Fibroblast of upper back skin (primary cell): ENCODE measurements at places on chromosomes 6 and 20.

GRCh38 chr6:115319823-115320222, 740.9 kb downstream of the FRK start:
- DNase-seq, result no peak

- no peak for DNase-seq
These were observed 7.0 kb downstream of the BTN3A1 start for GRCh38 chr6:26408828-26409730.

- DNase-seq, result no peak
These were observed 59.2 kb upstream of the DUSP22 start for GRCh38 chr6:232982-233640.

DNA sequence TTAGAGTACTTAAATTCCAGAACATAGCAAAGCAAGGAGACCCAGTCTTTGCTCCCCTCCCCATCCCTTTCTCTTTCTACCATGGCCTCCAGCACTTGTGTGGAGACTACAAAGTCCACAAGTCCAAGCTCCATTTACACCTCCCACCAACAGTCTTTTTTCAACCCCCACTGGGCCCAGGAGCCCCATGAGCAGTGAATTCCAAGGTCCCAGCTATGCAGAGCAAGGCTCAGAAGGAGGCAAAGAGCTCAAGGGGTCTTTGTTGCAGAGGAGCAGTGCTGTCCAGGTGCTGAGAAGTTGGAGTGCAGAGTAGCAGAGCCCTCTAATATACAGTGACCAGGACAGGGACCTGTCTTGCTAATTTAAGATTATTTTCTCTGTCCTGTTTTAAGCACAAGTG, 9.0 kb downstream of the PAK5 start:
- DNase-seq, result no peak

DNA sequence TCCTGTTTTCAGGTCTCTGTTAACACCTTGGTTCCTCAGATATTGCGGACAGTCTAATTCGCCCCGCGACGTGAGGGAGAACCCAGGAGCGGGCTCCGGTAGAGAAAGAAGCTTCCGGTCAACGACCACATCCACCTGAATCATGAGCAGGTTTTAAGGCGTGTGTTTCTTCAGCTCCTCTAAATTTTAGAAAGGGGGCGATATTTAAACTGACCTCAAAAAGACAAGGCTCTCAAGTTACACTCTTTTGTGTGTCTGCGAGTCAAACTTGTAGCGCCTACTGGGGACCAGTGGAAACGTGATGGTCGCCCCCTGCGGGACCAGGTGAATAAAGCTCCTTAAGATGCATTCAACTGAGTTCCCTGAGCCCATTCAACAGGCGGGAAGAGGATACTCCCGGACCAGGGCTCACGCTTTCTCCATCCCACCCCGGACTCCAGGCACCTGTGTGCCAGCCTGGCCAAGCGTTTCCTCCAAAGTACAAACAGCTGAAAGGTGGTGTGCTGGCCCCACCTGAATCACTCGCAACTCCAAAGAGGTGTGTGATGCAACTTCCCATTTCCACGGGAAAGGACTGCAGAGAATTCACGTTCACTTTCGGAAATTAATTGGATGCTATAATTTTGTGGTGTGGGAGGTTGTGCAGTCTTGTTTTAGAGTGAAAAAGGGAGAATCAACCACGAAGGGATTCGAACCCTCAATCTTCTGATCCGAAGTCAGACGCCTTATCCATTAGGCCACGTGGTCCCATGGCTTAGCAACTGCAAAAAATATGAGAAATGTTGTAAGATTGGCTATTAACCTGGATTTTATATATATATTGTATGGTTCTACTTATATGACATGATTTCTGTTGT, 17.0 kb downstream of the GPX5 start:
- peak; percentile 93 for DNase-seq

DNA sequence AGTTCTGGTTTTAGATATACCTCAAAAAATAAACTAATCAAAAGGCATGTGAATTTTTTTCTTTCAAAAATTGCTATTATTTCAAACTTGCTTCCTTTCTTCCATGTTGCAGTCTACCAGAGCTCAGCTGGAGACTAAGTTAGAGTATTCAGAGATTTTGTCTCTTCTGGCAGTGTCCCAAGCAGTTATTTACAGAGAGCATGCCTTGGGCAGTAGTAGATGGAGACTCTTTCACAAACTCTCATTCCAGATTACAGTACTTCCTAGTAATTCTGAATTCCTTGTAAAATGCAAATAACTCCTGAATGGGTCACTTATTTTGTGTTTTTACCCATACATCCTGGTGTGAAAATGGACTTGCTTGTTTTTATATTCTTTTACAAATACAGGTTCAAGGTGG, 703.4 kb downstream of the EPHA7 start:
- no peak for DNase-seq

- peak; percentile 48 for DNase-seq
These were observed 28.6 kb downstream of the FOXO3 start for GRCh38 chr6:108589244-108589791.

GRCh38 chr20:51348876-51349275, 193.6 kb downstream of the NFATC2 start:
- DNase-seq, result no peak

DNA sequence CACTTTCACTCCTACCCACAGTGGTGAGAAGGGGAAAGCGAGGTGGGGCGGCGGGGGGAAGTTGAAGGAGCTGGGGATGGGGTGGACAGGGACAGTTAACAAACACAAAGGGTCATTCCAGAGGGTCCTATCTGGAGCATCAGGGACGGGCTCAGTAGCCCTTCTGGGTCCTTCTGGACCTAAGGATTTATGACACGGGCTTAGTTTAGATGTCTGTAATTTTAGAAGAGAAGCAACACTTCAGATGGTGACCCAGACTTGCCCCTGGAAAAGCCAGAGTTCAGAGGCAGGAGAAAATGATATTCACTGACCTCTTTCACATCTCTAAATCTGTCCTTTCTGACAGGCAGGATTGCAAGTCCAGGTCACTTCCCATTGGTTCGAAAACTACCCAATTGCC, 36.3 kb downstream of the PDE10A start:
- no peak for DNase-seq

GRCh38 chr20:40650707-40651106, 38.3 kb downstream of the MAFB start:
- DNase-seq, result no peak

DNA sequence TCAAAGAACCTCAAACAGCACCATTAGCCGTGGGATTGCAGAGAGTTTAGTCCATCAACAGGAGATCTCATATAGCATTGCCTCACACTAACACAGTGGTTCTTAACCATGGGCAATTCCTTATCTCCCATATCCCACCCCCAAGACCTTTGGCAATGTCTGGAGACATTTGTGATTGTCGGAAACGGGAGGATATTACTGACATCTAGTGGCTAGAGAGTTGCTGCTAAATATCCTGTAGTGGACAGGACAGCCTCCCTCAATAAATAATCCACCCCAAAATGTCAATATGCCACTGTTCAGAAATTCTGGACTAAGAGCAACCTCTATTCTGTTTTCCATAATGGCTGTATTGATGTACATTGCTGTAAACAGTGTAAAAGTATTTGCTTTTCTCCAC, 210.1 kb upstream of the CCN2 start:
- peak; percentile 75 for DNase-seq

DNA sequence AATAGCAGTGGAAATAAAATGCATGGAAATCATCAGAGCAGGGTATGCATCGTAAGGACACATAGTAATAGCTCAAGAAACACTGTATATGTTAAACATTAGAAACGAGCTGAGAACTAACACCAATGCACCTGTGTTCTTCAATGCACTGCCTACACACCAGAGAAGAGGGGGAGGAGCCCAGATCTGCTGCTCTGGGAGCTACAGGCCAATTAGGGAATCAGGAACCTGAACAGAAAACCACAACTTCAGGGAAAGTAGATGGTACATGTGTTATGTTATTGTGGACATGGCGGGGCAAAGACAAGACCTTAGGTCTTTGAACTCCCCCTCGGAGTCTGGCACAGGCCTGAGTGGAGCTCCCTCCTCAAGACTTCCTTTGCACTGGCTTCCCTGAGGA, 39.7 kb downstream of the RIPOR3 start:
- no peak for DNase-seq

- peak; percentile 77 for DNase-seq
These were observed 4.1 kb upstream of the ZNF512B start for GRCh38 chr20:63973636-63974401.

DNA sequence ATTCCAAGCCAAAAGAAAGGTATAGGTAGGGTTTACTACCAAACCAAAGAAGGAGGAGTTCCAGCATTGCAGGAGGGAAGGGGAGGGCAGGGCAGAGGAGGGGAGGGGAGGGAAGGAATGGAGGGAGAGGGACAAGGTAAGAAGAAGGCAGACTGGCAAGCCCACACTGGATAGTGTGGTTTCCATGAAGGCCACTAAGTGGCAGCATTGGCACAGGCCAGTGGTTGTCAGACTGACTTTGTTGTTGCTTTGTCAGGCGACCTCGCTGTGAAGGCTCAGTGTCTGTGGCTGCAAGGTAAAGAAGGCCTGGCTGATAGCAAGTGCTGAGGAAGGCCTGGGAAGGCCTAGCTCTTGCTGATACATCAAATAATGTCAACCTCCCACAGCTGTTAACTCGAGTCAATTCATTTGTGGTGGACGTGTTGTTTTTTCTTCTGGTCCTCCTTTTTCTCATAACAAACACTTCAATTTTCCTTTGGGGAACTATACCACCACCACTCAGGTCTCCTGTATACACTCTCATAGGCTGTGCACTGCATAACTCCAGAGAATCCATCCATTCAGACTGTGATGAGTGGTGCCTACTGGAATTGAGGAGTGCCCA, 7.7 kb upstream of the ZNF334 start:
- peak; percentile 44 for DNase-seq

DNA sequence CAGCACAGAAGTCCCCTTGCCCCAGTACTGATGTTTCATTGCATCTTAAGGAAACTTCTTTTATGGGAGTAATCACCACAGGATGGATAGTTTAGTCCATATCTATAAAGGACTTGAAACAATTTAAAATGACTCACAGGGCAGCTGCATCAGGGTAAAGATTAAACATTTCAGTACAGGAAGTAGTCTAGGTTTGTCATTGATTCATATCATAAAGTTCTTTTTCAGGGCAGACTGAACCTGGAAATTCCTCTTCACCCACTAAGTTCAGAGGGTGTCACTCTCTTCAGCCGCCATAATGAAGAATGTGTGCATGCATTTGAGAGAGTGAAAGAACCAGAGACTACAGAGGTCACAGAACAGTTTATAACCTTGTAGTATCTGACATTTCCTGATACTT, 296.3 kb upstream of the JAG1 start:
- DNase-seq, result peak; percentile 46

DNA sequence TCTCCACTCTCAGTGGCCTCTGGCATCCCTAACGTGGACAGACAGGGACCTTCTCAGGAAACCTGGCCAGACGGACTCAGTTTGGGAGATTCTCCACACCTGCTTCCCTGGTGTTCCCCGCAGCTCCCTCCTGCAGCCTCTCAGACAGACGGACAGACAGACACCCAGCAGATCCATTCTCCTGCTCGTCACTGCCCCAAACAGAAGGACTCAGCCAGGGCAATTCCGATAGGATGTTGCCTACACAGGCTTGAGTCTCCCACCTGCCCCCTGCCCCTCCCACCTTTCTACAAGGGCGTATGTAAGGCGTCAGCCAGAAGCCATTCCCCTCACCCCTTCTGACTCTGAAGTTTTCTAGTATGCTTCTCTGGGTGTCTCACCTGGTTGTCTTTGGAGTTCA, 428 bp downstream of the CCM2L start:
- DNase-seq, result no peak

DNA sequence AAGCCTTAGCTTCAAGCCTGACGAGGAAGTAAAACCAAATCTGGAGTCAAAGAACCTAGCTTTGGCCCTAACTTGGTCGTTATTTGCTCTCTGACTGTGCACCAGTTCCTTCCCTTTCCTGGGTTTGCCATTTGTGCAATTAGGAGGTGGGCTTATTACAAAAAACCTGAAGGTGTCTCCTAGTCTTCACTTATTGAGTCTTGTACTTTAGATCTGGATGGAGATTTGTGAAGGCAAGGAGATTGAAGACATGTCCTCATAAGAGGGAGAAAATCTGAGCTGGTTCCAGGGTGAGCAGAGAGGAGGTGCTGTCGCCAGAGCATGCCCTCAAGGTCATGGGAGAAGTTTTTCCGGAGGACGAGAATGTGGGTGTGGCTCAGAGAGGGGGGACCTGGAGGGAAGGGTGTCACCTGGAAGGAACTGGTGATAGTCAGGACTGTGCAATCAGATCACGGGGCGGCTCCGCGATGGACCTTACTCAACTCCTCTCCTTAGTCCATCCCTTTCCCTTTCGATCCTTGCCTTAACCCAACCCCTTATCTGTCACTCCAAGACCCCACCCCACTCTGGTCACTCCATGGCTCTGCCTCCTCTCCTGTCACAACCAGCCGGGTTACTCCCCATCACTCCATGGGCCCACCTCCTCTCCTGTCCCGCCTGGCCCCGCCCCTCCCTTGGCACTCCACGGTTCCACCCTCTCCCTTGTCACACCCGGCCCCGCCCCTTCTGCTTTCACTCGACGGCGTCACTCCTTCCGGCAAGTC, 588 bp upstream of the ACSS2 start:
- DNase-seq, result peak; percentile 98

GRCh38 chr20:2297357-2297728, 1.5 kb downstream of the TGM3 start:
- peak; percentile 10 for DNase-seq

GRCh38 chr20:440636-441035, 21.7 kb downstream of the TBC1D20 start:
- DNase-seq, result no peak

DNA sequence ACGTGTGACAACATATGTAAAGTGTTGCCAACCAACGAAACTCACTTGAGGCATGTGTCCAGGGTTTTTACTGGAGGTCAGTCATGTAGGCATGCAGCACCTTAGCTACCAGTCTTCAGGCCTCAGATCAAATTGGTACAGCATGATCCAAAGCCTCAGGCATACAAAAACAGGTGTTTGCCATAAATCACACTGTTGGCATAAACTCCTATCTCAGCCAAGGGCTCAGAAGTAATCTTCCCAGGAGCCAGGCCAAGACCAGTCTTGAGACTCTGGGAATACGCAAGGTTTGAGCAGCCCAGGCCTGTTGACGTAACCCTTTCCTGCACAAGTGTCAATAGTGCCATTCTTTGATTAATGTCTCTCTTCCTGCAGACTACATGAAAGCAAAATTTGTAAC, 163.5 kb downstream of the PRL start:
- no peak for DNase-seq

DNA sequence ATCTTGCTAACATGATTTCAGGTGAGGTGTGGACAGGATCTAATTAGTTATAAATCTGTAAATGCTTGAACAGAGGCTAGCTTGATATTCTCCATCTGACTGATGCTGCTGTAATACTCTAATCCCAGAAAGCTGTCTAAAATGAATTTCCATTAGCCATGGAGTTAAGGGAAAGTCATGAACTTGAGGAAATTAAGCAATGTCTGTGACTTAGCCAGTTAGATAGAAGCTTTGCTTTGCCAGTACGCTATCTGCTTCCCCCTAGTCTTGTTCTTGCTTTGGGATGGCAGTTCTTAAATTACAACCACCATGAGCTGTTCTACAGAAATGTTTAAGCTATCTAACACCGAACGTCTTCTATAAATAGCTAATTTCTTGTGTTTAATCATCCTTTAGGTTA, 195.7 kb downstream of the PRL start:
- peak; percentile 15 for DNase-seq

DNA sequence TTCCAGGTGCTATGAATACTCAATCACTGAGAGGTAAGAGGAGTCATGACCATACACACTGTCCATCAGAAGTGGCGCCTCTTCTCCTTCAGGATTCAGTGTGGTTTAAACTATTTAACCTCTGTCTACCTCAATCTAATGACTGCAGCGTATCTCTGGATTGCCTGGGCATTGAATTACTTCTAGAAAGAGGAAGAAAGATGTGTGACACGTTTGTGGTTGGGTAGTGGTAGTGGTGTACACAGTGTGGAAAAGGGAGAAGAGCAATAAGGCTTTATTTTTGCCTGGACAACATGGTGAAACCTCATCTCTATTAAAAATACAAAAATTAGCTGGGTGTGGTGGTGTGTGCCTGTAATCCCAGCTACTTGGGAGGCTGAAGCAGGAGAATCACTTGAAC, 38.0 kb upstream of the ECHDC1 start:
- no peak for DNase-seq
